ENCODE measurements at places on chromosomes 5 and 9.

DNA sequence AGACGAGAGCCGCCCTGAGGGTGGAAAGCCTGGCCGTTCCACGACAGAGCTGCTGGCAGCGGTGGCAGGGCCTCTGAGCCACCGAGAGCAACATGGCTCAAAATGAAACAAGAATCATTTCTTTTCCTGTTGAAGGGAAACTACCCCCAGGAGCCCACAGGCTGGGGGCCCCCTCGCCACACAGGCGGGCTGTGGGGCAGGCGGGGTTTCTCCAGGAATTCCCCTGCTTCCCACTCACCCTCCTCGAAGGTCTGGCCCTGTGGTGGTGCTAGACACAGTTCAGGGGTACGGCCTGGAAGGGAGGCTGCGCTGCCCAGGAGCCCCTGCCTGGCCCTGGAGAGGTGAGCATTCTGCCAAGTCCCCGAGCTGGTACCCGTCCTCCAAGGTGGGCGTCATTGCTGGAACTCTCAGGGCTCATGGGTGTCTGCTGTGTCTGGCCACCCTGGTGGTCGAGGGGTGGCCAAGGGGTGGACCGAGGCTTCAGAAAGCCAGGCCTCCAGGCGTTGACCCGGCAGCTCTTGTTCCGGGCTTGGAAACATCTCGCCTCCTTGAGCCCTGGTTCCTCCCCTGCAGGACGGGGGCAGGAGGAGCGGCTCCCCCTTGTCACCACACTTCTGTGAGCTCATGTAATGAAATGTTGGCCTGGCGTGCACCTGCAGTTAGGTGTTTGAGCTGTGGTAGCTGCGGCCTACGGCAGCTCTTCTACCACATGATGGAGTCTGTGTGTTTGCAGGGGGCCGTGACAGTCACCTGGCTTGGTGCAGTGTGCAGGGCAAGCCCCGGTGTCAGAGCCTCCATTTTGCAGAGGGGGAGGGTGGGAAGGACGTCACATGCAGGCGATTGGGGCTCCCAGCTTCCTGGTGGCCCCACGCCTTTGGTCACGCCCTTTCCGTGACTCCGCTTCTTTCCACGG, 65.3 kb downstream of the RXRA start:
- H3K36me3 ChIP-seq, result no peaks in the 10 kb centered on the region
- no peaks in the 10 kb centered on the region for H3K27me3 ChIP-seq
- DNase-seq, result no peak
- no peak overlapping the region for H3K27ac ChIP-seq
- peaks cover 2% of the 10 kb centered on the region for H3K4me1 ChIP-seq
- no peak overlapping the region for H3K4me3 ChIP-seq

DNA sequence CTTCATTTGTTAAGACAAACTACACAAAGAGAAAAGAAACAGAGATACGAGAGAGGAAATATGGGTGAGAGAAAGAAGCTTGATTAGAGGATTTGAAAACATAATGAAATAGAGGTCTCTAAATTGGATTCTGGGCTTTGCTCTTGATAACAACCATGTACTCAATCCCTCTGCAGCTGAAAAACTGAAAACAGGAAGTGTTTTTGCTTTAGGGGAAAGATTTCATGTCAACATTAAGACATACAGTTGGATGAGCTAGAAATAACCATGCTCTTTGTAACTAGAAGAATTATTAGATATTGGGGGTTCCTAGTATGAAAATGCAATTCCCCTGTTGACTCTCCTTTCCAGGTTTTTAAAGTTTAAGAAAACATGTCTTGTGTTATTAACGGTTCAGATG, 21.9 kb downstream of the CRHBP start:
- H3K4me3 ChIP-seq, result no peak overlapping the region
- no peaks in the 10 kb centered on the region for H3K36me3 ChIP-seq
- H3K27ac ChIP-seq, result no peak overlapping the region
- no peak for DNase-seq

GRCh38 chr5:88867638-88868037, 15.3 kb downstream of the MEF2C start:
- H3K4me1 ChIP-seq, result no peaks in the 10 kb centered on the region
- no peaks in the 10 kb centered on the region for H3K27me3 ChIP-seq
- no peaks in the 10 kb centered on the region for H3K36me3 ChIP-seq
- no peak overlapping the region for H3K27ac ChIP-seq

- no peaks in the 10 kb centered on the region for H3K36me3 ChIP-seq
- peaks cover 33% of the 10 kb centered on the region for H3K4me1 ChIP-seq
- no peaks in the 10 kb centered on the region for H3K27me3 ChIP-seq
- no peak overlapping the region for H3K4me3 ChIP-seq
- no peak for DNase-seq
- H3K27ac ChIP-seq, result no peak overlapping the region
Observed at GRCh38 chr5:126003309-126003708, 419.9 kb upstream of the GRAMD2B start.

- no peak overlapping the region for H3K4me3 ChIP-seq
- H3K36me3 ChIP-seq, result peaks cover 86% of the 10 kb centered on the region
- no peaks in the 10 kb centered on the region for H3K4me1 ChIP-seq
- no peaks in the 10 kb centered on the region for H3K27me3 ChIP-seq
Observed at GRCh38 chr5:55350754-55351153, 43.0 kb downstream of the MTREX start.

GRCh38 chr5:88486431-88486830, 217.8 kb upstream of the TMEM161B start:
- no peak overlapping the region for H3K4me3 ChIP-seq
- H3K27ac ChIP-seq, result no peak overlapping the region
- H3K27me3 ChIP-seq, result no peaks in the 10 kb centered on the region
- DNase-seq, result no peak
- no peaks in the 10 kb centered on the region for H3K36me3 ChIP-seq
- H3K4me1 ChIP-seq, result peaks cover 14% of the 10 kb centered on the region

- peaks cover 93% of the 10 kb centered on the region for H3K36me3 ChIP-seq
- no peaks in the 10 kb centered on the region for H3K27me3 ChIP-seq
- H3K27ac ChIP-seq, result no peak overlapping the region
- H3K4me3 ChIP-seq, result no peak overlapping the region
- DNase-seq, result peak; percentile 70
Observed at GRCh38 chr9:92716557-92716956, 46.6 kb upstream of the IPPK start.

DNA sequence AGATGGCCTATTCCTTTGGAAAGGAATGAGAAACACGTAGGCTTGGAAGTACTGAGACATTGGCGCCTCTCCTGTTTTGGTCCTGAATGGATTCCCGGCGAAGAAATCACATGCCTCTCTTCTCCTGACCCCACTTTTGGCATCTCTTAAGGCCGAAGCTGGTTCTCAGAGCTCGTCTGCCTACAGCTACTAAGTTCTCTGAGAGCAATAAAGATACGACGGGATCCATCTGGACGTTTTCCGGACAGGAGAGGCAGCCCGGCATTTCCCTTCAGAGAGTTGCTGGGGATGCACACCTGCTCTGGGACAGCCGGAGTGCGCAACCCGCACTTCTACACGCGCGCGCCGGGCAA, 336.8 kb upstream of the PUM3 start:
- no peak overlapping the region for H3K27ac ChIP-seq
- H3K36me3 ChIP-seq, result no peaks in the 10 kb centered on the region
- no peak overlapping the region for H3K4me3 ChIP-seq
- no peak for DNase-seq

- H3K4me1 ChIP-seq, result no peaks in the 10 kb centered on the region
- H3K36me3 ChIP-seq, result no peaks in the 10 kb centered on the region
- peak; percentile 32 for DNase-seq
- H3K27ac ChIP-seq, result no peak overlapping the region
- H3K4me3 ChIP-seq, result no peak overlapping the region
Observed at GRCh38 chr9:121860744-121861143, 209.3 kb downstream of the DAB2IP start.

DNA sequence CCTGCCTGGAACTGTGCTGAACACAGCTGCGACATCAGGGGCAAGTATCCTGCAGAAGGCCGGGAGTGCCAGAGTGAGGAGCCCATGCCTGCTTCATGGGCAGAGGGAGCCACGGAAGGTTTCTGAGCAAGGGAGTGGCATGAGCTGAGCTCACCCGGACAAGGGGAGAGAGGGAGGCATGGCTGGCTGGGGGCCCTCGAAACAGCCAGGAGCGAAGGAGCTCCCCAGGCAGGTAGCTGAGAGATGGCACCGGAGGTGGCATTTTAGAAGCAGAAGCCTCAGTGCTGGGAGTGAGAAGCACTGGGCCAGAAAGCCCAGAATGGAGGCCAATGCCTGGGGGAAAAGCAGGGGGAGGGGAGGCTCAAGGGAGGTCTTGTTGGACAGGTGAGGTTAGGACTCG, 56.9 kb upstream of the SARDH start:
- H3K27ac ChIP-seq, result no peak overlapping the region
- DNase-seq, result no peak
- no peak overlapping the region for H3K4me3 ChIP-seq
- H3K36me3 ChIP-seq, result peaks cover 74% of the 10 kb centered on the region
- peaks cover 11% of the 10 kb centered on the region for H3K4me1 ChIP-seq

DNA sequence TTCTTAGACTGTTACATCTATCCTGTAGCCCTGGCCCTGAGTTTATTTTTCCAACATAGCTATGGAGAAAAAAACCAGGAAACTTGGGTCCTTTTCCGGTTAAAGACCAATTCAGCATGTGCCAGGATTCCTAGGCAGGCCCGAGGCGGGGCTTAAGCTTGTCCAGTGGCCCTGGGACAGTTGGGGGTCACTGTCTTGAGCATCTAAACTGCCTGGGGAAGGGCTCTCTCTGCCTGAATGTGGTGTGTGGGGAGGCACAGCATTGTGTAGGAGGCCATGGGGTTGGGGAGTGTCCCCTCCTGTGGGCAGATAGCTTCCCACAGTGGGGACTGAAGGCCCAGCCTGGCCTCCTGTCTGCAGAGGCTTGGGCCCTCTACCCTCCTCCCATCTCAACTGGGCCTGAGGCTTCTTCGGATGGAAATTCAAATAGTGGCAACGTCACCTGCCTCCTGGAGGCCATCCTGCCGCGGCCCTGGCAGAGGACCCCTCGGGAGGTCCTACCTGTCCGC, 88.8 kb downstream of the PHF2 start:
- no peak overlapping the region for H3K27ac ChIP-seq
- DNase-seq, result no peak
- H3K4me3 ChIP-seq, result no peak overlapping the region
- H3K36me3 ChIP-seq, result peaks cover 5% of the 10 kb centered on the region
- no peaks in the 10 kb centered on the region for H3K4me1 ChIP-seq

DNA sequence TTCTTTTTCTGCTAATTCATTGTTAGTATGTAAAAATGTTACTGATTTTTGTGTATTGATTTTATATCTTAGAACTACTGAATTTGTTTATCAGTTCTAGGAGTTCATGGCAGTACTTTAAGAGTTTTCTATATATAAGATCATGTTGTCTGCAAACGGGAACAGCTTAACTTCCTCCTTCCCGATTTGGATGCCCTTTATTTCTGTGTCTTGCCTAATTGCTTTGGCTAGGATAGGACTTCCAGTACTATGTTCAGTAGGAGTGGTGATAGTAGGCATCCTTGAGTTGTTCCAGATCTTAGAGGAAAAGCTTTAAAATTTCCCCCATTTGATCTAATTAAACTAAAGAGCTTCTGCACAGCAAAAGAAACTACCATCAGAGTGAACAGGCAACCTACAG, 20.1 kb downstream of the RCL1 start:
- H3K36me3 ChIP-seq, result no peaks in the 10 kb centered on the region
- no peaks in the 10 kb centered on the region for H3K4me1 ChIP-seq
- H3K27me3 ChIP-seq, result no peaks in the 10 kb centered on the region

GRCh38 chr9:125444166-125444565, 182.5 kb downstream of the GAPVD1 start:
- DNase-seq, result no peak
- no peaks in the 10 kb centered on the region for H3K27me3 ChIP-seq
- H3K4me3 ChIP-seq, result no peak overlapping the region
- peaks cover 5% of the 10 kb centered on the region for H3K36me3 ChIP-seq
- no peaks in the 10 kb centered on the region for H3K4me1 ChIP-seq

DNA sequence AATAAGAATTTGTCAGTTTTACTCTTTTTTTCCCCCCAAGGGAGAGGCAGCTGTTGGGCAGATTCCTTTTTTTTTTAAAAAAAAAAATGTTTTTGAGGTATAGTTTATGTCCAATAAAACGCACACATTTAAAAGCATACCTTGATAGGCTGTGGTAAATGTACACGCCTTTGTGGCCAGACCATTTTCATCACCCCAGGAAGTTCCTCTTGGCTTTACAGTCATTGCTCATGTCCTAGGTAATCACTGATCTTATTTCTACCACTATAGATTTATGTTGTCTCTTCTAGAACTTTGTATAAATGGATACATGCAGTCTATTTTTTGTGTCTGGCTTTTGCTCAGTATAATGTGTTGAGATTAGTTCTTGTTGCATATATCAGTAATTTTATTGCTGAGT, 9.8 kb downstream of the SUB1 start:
- no peak overlapping the region for H3K27ac ChIP-seq
- H3K4me3 ChIP-seq, result no peak overlapping the region
- DNase-seq, result no peak
- H3K36me3 ChIP-seq, result peaks cover 69% of the 10 kb centered on the region

GRCh38 chr5:94745786-94746730, 127.6 kb downstream of the SLF1 start:
- H3K4me1 ChIP-seq, result 0 out of 2 replicates have a peak, but pooled peaks cover 7% of the 10 kb centered on the region
- DNase-seq, result no peak
- no peak overlapping the region for H3K27ac ChIP-seq
- H3K36me3 ChIP-seq, result no peaks in the 10 kb centered on the region
- no peak overlapping the region for H3K4me3 ChIP-seq

DNA sequence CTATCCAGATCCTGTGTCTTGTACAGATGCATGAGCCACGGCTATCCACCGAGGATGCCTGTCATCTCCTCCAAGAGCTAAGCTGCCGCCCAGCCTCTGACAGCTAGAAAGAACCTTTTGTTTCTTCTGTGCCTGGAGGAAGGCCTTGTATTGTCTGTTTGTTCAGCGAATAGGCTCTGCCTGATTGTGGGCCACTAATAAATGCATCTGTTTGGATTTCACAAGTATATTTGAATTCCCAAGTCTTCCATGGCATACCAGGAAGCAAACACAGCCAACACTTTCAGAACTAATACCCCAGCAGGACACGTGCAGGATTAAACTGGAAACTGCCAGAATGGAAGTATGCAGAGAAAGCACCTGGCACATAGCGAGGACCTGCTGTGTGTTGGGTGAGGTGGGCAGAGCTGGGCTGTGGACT, 92.7 kb upstream of the NEURL1B start:
- H3K4me1 ChIP-seq, result no peaks in the 10 kb centered on the region
- H3K36me3 ChIP-seq, result no peaks in the 10 kb centered on the region
- peaks cover 4% of the 10 kb centered on the region for H3K27me3 ChIP-seq
- no peak for DNase-seq
- H3K4me3 ChIP-seq, result no peak overlapping the region

DNA sequence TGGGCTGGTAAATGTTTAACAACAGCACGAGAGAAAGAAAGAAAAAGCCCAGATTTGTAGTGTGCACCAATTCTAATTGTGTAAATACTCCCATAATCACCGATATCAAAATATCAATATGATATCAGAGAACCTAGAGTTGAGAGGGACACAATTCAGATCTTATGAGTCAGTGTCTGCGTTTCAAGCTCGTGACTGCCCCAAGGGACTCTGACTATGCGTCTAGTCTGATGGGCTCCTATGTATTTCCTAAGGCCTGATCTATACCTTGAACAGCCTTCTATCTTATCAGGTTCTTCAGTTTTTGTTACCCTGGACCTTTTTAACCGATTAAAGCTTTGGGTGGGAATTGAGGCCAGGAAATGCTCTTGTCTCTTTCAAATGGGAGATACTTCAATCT, 243.0 kb upstream of the SLC24A2 start:
- no peaks in the 10 kb centered on the region for H3K4me1 ChIP-seq
- no peak overlapping the region for H3K27ac ChIP-seq
- DNase-seq, result no peak
- no peak overlapping the region for H3K4me3 ChIP-seq
- H3K27me3 ChIP-seq, result no peaks in the 10 kb centered on the region
- no peaks in the 10 kb centered on the region for H3K36me3 ChIP-seq

- peaks cover 35% of the 10 kb centered on the region for H3K36me3 ChIP-seq
- peak overlapping the region; percentile 99 for H3K4me3 ChIP-seq
Observed at GRCh38 chr9:97985058-97985861, 2.1 kb downstream of the ANP32B start.

GRCh38 chr5:135977375-135977928, 22.7 kb upstream of the LECT2 start:
- no peak for DNase-seq
- no peaks in the 10 kb centered on the region for H3K36me3 ChIP-seq
- no peak overlapping the region for H3K4me3 ChIP-seq
- peaks cover 34% of the 10 kb centered on the region for H3K4me1 ChIP-seq

All from SJSA1 (cell line).